ENCODE measurements at places on chromosomes 6 and 20.

- DNase-seq = no peak
These were observed 107.9 kb upstream of the SYNDIG1 start for GRCh38 chr20:24361541-24361940.

- no peak for DNase-seq
These were observed 101.6 kb downstream of the DST start for GRCh38 chr6:56541030-56541600.

- no peak for DNase-seq
These were observed 31.9 kb upstream of the ANKEF1 start for GRCh38 chr20:10002866-10003265.

DNA sequence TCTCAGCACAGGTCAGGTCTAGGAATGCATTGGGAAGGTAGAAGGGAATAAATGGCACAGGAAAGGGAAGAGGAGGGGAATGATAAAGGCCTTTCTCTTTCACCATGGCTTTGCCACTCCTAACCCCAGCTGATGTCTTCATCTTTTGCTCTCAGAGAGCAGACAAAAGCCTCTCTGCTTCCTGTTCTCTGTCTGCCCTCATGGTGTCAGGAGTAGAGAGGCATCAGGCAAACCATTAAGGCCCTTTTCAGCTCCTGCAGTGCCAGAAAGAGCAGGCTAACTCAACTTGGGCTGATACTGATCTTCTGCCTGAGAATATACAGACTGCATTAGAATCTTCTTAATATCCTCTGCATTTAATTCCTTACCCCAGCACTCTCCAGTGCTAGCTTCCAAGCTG, 48.0 kb upstream of the STXBP5 start:
- no peak for DNase-seq

DNA sequence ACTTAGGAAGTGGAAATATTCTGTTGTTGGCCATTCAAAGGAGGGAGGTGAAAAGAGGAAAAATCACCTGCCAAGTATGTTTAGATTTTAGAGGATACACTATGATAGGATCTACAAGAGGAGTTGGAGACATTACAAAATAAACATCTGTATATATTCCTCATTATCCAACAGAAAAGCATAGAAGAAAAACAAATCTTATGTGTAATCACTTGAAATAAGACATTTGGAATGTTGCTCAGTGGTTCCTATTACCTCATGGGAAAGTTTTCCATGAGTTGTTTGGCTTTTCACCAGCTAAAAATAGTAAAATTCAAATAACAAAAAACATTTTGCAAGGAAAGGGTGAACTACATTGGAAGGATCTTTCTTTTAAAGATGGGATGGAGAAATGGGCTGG, 76.7 kb upstream of the CARMIL1 start:
- no peak for DNase-seq

DNA sequence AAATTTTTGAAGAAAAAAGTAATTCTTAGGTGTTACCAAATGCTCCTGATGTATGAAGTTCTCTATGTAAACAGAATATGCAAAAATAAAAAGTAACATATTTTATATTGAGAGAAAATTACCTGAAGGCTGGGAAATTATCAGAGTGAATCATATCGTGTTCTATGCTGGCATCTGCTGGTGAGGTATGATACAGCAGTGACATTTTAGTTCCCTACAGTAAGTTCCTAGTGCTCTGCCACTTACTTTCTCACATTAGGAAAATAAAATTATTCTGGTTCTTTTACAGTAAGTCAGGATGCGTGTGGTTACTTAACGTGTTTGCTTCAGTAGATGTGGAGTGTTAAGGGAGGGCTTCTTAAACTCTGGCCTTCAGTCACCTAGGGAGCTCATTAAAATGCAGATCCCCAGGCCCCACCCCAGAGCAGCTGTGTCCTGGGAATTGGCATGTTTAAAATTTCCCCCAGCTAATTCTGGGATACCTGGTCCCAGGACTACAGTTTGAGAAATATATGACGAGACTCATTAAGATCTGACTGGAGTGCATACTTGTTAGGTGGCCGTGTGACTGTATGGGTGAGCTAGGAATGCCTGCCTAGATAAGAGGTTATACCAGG, 3.2 kb downstream of the ACTR5 start:
- no peak for DNase-seq

DNA sequence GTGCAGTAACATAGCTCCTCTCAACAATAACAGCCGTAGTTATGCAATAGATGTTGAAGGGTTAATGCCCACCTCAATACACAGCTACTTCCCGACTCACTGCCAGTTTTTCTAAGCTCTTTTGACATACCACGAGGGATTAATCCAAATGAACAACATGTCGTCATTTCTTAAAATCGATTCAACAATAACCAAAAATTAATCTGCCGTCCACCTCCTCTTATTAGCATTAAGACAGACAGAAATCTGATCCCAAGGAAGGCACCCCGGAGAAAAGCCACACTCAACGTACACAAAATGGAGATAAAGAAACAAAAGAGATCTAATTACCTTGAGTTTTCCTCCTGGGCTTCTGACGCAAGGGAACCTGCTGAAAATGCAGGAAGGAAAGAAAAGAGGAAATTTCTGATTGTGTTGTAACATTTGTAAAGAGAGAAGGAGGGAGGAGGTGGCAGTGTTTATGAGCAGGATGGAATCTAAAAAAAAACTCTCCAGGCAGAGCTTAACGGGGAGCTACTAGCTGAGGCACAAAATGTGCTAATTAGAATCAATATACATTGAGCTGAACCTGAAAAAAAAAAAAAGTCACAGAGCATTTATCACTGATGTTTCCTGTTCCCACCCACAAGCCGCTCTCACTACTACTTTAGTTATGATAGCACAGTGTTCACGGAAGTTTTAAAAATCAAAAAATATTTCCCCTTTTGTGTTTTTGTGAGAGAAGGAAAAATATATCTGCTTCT, 109.3 kb downstream of the IPCEF1 start:
- DNase-seq = no peak

GRCh38 chr6:146697921-146698320, 99.1 kb downstream of the ADGB start:
- DNase-seq = no peak

DNA sequence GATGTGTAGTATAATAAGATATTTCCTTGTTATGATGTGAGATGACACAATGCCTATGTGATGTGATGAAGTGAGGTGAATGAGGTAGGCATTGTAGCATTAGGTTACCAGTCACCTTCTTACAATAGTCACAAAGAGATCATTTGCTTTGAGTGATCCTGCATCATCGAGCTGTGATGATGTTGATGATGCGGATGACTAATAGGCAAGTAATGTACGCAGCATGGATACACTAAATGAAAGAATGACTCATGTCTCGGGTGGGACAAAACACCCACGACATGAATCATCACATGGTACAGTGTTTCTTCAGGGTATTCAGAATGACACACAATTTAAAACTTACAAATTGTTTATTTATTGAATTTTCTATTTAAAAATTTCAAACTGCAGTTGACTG, 806.3 kb upstream of the GJE1 start:
- DNase-seq = peak; percentile 91

GRCh38 chr20:50140339-50140859, 13.1 kb downstream of the PEDS1 start:
- no peak for DNase-seq

DNA sequence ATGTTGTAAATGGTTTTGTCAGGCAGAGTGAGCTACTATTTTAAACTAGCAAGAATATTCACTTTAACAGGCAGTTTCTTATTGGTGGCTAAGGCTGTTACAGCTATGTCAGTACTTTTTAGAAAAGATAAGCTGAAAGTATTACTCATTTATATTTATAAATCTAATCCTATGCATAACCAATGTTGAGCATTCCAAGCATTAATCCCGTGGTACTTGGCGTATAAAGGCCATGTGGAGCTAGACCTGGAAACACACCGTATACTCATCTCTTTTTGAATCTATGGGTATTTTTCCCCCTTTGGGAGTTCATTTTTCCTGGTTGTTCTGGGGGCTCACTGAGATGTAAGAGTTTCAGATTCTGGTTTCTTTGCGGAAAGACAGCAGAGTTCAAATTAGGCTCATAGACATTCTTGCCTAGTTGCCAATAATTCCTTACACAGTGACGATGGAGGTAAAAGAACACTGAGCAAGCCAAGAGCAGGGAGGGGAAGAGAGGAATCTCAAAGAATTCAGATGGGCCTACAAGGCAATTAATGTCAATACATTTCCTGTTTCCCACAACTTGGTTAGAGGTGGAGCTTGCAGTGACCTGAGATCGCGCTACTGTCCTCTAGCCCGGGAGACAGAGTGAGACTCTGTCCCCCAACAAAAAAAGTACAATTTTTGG, 211.5 kb downstream of the SOX4 start:
- DNase-seq = no peak

DNA sequence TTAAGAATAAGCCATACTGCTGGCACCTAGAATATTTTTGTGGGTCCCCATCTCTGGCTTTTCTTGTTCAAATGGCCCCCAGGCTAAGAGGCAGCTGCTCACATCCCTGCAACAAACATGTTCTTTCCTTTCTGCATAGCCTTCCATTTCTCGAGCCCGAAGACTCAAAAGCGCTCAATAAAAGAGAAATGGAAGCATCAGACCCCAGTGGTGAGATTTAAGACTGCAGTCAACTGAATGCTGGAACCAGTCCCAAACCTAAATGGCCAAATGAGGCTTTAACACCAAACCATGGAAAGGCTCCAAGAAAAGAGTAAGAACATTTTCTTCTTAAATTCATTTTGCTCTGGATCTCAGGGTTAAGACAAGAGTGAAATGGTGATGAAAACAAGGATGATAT, 122.1 kb upstream of the TRAF3IP2 start:
- DNase-seq = no peak

DNA sequence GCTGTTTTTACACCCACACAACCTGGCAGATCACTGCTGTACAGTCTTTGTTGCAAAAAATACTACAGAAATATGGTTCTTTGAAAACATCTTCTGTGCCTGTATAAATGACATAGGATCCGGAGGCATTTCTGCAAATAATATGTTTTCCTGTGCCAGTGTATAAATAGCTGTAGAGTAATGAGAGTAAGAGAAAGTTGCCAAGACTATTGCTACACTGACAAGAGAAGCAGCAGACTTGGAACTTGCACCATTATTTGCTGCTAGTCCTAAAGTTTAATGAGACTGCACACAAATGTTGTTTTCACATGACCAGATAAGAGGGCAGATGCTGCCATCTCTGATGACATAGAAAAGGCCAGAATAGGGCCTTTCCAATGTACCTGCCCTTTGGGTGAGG, 50.0 kb upstream of the DTNBP1 start:
- no peak for DNase-seq

- DNase-seq = no peak
These were observed 2.6 kb downstream of the VGLL2 start for GRCh38 chr6:117267766-117268534.

- DNase-seq = no peak
These were observed 36.6 kb upstream of the VAPB start for GRCh38 chr20:58352468-58352867.

- no peak for DNase-seq
These were observed 3.7 kb downstream of the FAM162B start for GRCh38 chr6:116761779-116762178.

DNA sequence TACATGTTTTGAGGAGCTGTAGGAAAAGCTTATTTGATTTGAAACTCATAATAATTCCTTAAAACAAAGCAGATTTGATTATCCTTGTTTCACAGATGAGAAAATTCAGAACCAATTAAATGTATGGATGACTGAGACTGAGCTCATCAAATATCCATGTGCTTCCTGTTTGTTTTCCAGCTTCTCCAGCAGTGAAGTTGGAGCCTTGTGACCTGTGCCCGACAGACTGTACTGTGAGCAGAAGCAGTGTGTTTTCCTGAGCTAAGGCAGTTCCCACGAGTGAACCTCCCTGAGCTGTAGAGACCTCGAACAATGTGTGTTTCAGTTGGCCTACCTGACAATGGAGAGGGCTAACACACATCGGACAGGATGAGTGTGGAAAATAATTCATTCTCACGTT, 599.5 kb upstream of the NRSN1 start:
- no peak for DNase-seq

DNA sequence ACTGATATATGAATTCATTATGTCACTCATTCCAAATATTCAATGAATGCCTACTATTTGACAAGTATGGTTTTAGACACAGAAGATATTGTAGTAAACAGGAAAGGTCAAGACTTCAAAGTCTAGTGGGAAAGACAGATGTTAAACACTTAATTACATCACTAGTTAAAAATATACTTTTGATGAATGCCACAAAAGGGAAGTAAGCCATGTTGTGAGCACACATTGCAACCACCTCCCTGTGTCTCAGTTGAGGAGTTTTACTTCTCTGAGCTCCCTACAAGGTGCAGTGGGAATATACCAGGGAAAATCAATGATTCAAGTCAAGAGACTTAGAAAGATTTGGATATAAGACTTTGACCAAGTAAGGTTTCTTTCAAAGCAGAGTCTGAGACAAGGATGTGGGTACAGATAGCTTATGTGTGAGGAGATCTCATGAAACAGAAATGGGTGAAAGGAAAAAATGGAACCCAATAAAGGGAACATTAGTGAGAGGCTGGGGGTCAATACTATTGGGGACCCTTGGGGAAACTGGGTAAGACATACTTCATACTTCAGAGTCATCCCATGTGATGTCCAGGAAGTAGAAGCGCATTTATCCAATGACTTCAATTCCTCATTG, 503.7 kb downstream of the KIF16B start:
- no peak for DNase-seq

DNA sequence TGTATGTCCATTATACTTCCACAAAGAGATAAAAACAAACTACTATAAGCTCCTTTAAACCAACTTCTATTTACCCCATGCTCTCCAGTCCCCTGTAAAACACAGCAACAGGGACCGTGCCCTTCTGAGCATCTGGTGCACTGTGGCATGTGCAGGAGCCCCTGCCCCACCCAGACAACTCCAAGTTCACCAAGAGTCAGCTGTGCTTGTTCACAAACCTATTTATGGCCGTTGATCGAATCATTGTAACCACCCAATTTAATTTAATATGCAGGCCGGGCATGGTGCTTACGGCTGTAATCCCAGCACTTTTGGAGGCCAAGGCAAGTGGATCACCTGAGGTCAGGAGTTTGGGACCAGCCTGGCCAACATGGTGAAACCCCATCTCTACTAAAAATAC, 13.7 kb upstream of the BLCAP start:
- DNase-seq = no peak

GRCh38 chr6:112780498-112781096, 433.5 kb downstream of the RFPL4B start:
- peak; percentile 69 for DNase-seq

- DNase-seq = no peak
These were observed 67.1 kb downstream of the GFOD1 start for GRCh38 chr6:13420269-13420668.

- no peak for DNase-seq
These were observed 185.1 kb downstream of the CLIC5 start for GRCh38 chr6:45830441-45831139.

DNA sequence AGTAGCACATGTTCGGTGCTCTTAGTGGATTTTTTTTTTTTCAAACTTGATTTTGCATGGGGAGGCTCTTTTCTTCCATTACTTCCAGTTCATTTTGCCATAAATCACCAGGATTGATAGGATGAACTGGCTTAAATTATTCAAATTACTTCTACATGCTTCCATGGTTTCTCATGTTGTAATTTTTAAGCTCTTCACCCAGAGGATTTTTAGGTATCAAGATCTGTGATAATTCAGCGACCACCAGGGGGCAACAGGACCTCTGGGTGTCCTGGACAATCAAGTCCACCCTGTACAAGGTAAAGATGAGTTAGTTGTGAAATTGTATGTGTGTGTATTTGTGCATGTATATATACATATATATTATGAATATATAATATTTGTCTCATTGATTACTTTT, 4.2 kb upstream of the EPHA7 start:
- no peak for DNase-seq

- no peak for DNase-seq
These were observed 14.7 kb downstream of the SESN1 start for GRCh38 chr6:109079981-109080380.

All from GM04504 (cell line).